Pancreas (tissue), 10 donors: ENCODE measurements at places on chromosomes 5 and 9.

DNA sequence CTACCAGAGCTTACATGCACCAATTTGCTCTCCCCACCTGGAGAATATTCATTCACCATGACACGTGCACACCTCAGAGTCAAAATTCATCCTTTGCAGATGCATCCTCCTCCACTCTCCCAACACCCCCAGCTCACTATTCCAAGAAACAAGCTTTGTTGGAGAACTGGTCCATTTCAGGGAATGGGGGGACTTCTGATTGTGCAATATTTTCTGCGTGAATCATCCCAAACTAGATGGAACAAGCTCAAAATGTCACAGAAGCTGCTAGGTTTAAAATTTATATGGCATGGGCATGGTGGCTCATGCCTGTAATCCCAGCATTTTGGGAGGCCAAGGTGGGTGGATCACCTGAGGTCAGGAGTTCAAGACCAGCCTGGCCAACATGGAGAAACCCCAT, 3.6 kb downstream of the GLDC start:
- DNase-seq = no peak

DNA sequence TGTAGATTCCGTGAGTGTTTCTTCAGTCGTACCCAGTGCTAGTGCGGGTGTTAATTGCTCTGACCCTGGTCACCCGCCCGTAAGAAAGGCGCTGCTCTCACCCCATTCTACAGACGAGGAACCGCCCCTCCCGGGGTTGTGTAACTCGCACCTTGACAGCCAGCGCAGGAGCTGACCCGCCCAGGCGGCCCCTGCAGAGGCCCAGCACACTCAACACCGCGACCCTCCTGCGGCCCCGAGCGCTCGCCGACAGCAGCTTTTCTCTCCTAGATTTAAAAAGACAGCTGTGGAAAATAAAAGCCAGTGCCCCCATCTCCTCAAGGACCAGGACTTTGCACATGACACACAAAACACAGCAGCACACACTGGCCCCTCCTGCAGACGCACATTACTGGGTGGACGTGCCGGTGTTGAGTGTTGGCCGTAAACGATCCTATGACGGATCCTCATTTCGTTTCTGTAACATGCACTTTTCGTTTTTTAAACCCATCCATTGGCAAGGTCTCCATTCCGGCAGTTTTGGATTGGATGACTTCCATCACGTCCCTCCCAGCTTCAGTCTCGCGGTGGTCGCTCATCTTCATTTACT, 22.9 kb downstream of the OR2V2 start:
- DNase-seq = no peak

GRCh38 chr5:123659011-123659410, 147.0 kb downstream of the CSNK1G3 start:
- DNase-seq = no peak

GRCh38 chr9:114606068-114606467, 5.0 kb upstream of the TMEM268 start:
- DNase-seq = no peak

- no peak for DNase-seq
Observed at GRCh38 chr5:31770998-31771397, 132.1 kb downstream of the PDZD2 start.

GRCh38 chr9:114210136-114210535, 54.8 kb downstream of the COL27A1 start:
- DNase-seq = no peak

GRCh38 chr5:103645816-103646215, 83.2 kb upstream of the NUDT12 start:
- no peak for DNase-seq

- no peak for DNase-seq
Observed at GRCh38 chr5:132102101-132102701, 28.6 kb downstream of the CSF2 start.

- no peak for DNase-seq
Observed at GRCh38 chr5:33105521-33105941, 335.2 kb upstream of the TARS1 start.

DNA sequence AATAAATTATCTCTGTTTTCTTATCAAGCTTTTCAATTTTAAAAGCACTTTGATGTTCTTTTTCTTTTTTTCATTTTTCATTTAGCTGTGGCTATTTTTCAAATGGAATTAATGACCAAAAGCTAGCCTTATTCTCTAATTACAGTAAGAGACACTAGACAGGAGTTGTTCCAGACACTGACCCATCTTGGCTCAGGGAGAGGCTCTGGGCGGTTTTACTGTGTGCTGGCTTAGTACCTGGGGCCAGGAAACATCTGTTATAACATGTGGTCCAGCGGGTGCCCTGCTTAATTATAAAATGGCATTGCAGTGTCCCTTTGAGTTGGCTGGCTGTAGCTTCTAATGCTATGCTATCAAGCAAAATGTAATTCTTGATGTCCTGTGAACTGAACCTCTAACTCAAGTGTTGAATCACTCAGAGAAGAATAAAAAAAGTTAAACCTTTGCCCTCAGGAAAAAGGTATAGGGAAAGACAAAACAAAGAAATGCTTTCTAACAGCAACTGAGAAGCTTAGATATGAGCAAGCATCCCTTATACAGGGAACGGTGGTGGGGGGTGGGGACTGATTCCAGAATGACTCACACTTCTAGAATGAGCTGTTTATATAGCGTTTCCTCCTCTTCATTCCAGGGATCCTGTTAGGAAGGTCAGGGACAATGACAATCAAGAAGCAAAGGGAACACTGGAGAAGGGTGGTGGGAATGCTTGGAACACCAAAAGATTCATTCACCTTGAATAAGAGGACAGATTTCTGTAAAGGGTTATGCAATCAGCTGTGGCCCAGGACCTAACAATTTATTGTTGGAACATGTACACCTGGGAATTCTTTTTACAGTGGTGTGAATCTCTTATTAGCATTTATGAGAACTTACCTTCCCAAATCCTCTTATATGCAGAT, 58.7 kb upstream of the NFIB start:
- no peak for DNase-seq

DNA sequence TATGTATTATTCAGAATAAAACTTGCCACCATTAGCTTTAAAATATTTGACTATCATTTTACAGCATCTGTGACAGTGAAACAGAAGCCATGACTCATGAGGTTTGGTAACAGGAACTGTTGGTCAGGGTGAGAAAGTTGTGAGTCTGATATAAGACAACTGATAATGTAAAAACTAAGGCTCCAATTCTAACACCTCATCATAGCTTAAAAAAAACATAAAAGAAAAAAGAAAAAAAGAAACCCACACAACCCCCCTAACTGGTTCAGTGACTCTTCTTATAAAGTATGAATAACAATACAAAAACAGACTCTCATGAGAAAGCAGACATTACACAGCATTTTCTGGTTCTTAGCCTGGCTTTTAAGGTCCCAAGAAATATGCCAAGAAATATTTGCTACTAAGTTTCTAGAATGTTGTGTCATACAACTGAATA, 85.8 kb downstream of the MRPS27 start:
- DNase-seq = no peak

GRCh38 chr9:17799369-17799768, 220.5 kb downstream of the SH3GL2 start:
- no peak for DNase-seq

DNA sequence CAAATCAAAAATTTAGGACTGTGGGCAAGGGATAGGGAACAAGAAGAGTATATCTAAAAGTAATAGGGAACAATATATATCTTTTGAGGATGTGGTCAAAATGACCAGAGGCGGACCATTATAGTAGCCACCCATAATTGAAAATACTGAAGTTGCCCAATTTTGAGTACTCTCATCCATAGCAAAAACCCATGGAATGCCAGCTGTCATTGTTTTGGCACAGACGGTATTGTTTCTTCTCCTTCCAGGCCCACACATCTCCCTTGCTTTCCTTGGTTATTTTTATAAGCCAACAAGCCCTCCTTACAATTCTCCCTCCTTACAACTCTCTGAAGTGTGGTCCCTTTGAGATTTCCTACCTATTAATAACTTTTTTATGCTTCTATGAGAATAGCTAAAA, 50.4 kb upstream of the RGMB start:
- DNase-seq = no peak

GRCh38 chr9:34242830-34243229, 64.0 kb downstream of the UBAP1 start:
- no peak for DNase-seq

- no peak for DNase-seq
Observed at GRCh38 chr5:78345485-78345884, 14.9 kb upstream of the SCAMP1 start.

DNA sequence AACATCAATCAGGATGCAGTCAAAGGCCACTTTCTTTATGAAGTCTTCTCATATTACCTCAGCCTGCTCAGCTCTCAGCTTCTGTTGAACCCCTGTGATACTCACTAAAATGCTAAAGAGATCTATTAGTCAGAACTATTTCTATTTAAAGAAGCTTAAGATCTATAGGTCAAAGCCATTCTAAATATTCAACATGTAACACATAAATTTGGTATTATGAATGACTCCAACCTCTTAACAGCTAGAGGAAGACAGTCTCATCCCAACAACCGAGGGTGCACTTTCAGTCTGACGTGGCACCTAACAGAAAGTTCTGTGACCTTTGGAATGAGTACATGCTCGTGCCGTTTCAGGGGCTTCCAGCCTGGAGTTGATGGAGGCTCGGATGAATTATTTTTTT, 301.5 kb upstream of the VLDLR start:
- no peak for DNase-seq

GRCh38 chr5:78537821-78538220, 110.8 kb downstream of the LHFPL2 start:
- DNase-seq = no peak

DNA sequence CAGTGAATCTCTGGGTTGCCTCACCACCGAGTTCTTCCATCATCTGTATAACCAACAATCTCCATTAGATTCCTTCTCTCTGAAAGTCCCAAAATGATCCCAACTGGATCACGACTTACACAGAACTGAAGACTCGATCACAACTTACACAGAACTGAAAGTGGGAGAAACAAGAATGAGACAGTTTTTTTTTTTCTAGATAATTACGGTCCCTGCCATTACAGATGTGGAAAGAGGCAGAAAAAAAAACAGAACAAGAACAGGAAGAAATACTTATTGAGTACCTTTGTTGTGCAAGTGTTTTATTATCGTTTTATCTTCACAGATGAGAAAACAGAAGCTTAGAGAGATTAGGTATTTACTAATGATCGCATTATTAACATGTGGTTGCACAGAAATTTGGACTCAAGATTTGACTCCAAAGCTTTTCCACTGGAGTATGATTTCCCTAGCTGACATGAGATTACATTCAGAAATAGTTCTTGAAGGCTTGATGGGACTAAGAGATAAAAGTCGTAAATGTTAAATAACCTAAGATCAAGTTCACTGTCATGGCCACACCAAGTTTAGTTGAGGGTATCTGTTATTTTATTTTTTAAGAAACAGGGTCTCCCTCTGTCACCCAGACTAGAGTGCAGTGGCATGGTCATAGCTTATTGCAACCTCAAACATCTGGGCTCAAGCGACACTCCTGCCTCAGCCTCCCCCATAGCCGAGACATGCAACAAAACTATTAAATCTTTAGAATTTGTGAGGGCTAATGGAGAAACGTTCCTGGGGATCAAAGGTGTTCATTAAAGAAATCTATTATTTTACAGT, 8.9 kb downstream of the PLK2 start:
- DNase-seq = no peak
